ENCODE measurements at places on chromosomes 2 and 18. TPM values are rescaled to one million over a fixed set of nuclear protein-coding genes. Genes with fewer than 3 reads are reported as not detected.

RNF138 gene
- 19.5 TPM for total RNA-seq

RESP18 gene
- total RNA-seq: not detected

ATP8B1 gene
- 37.7 TPM for total RNA-seq

CD207 gene
- not detected for total RNA-seq

SERPINB5 gene
- total RNA-seq: 213 TPM

TMEM198 gene
- total RNA-seq: 1.2 TPM

PROM2 gene
- total RNA-seq: 100 TPM
